Amniotic epithelial cell (primary cell): ENCODE measurements at places on chromosomes 5 and 9.

- no peak for DNase-seq
Measured at GRCh38 chr5:27217977-27218376, 179.6 kb upstream of the CDH9 start.

GRCh38 chr5:103435136-103435889, 127.3 kb downstream of the NUDT12 start:
- DNase-seq, result no peak

DNA sequence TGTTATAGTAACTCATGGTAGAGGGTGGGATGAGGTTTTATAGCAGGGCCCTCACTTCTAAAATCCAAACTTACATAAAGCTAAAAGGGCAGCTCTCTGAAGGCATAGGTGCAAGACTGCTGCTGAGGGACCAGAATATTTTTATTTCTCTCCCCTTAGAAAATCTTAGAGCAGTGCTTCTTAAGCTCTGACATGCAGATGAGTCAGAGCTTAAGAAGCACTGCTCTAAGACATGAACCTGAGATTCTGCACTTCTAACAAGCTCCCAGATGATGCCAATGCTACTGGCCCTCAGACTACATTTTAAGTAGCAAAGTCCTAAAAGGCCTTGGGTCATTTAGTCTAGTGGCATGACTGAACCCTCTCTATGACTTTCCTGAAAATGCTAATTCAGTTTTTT, 97.6 kb upstream of the SPRY4 start:
- DNase-seq, result peak; percentile 61

DNA sequence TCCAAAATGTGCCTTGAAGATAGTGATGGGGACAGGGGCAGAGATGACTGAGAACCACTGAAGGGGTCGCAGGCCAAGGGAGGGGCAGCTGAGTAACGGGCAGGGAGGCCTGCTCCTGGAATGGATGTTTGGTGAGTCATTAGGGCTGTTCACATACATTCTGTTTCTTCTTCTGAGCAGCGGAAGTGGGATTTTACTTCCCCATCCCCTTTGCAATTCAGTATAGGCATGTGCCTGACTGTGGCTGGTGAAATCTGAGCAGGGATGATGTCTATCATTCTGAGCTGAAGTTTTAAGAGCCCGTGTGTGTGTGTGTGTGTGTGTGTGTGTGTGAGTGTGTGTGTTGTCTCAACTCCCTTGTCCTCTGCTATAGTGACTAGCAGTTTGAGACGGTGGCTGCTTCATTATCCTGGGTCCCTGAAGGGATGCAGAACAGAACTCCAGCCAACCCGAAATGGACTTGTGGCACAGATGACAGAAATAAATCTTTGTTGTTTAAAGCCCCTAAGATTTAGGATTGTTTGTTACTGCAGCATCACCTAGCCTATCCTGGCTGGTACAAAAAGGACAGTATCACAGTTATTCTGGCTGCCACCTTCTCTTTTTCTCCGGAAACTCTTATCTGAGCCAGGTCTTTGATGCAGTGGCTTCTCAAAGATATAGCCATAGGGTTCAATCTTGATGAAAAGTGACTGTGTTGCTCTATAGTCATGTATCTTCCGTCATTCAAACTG, 29.2 kb upstream of the TGFBI start:
- DNase-seq, result peak; percentile 89

DNA sequence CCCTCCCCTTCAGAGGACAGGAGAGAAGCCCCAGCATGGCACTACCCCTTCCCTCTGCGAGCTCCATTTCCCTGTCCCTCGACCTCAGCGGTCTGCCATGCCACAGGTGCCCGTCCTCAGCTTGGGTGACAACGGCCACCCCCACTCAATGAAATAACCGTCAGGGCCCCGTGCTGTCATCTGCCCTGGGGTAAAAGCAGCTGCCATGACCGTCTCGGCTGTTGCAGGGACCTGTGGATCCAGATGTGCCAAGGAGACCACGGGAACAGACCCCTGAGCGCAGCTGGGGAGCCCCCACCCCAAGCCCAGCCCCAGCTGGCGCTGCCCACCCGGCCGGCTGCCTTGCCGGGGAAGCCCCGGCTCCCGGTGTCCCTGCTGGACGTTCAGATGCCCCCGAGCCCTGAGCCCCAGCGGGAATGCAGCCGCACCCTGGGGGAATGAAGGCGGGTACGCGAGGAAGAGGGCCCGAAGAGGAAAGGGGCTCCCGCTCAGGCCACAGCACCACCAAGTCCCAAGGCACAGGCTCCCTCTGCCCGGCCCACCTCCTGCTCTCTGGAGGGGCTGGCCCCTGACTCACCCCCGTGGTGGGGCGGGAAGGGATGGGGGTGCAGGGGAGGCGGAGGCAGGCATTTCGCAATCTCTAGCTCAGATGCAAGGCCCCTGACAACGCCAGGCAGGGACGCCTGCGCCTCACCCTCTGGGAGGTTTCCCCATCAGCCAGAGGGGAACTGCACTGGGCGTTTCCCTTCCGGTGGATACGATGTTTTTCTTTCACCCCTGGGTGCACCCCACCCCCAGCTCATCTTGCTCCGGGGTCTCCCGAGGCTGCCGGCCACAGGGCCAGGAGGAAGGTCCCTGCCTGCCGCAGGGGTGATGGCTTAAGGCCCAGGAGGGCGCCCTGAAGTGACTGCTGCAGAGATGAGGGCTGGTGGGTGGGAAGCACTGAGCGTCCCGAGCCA, 49.2 kb downstream of the NACC2 start:
- DNase-seq, result peak; percentile 87

DNA sequence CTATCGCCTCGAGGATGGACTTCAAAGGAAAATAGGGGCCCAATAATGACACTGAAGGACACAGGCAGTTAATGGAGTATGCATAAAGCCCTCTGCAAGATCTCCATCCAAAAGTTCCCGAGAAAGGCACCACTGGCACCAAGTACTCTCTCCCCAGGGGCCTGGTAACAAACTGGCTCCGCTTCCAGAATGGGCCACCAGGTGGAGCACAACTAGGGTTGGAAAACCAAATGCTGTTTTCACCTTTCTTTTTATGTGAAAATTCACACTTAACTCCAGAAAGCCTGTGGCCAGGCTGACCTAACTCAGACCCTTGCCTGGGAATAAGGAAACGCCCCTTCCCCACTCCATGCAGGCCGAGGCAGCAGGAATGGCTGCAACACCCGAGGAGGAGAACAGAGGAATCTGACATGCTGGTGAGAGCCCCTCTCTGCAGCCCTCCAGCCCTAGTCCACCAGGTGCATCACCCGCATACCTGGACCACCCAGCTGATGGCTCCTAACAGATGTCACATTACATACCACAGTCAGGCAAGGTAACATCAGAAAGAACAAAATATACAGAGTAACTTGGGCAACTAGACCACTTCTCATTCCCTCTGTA, 42.8 kb downstream of the CAMSAP1 start:
- DNase-seq, result no peak

GRCh38 chr9:92771309-92771708, 6.7 kb upstream of the BICD2 start:
- DNase-seq, result no peak

DNA sequence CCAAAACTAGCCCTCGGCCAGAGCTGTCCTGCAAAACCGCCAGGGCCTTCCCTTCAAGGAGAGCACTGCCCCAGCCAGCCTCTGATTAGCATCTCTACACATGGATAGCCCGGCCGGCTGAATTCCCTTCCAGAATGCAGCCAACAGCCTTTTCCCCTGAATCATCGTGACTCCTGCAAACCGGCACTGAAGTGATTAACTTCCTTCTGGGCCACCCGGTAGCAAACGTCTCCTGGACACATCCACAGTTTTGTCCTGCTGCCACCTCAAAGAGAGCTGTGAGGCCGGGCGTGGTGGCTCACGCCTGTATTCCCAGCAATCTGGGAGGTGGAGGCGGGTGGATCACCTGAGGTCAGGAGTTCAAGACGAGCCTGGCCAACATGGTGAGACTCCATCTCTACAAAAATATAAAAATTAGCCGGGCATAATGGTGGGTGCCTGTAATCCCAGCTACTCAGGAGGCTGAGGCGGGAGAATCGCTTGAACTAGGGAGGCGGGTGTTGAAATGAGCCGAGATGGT, 21.1 kb upstream of the EEIG1 start:
- peak; percentile 81 for DNase-seq

- DNase-seq, result peak; percentile 67
Measured at GRCh38 chr5:132470010-132470392, 20.6 kb downstream of the IRF1 start.

DNA sequence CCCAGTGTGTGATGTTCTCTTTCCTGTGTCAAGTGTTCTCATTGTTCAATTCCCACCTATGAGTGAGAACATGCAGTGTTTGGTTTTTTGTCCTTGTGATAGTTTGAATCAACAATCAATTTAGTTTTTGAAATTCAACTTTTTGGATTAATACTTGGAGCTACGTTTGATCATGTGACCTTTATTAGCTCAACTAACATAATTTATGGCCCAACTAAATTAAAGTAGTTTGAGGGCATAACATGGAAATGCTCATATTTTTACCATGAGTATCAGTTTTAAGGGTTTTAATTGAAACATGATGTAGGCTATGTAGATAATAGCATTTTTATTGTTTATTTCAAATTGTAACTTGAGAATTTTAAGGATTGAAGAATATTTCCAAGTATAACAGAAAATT, 168.0 kb downstream of the CCDC171 start:
- DNase-seq, result no peak

DNA sequence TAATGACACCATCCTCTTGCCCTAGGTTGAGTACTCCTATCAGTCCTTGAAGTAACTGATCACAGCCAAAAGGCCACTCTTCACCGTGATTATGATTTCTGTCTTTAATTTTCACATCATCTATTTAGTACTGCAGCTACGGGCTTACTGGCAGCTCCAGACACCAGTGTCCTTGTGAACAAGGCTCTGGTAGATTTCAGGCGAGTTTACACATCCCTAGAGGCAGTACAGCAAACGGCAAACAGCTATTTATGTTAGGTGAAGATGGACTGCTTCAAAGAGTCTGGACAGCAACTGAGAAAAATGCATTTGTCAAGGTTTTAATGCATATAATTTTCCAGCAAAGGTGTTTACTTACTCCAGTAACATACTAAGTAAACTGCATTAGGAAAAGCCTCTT, 396.9 kb downstream of the KDM4C start:
- no peak for DNase-seq

DNA sequence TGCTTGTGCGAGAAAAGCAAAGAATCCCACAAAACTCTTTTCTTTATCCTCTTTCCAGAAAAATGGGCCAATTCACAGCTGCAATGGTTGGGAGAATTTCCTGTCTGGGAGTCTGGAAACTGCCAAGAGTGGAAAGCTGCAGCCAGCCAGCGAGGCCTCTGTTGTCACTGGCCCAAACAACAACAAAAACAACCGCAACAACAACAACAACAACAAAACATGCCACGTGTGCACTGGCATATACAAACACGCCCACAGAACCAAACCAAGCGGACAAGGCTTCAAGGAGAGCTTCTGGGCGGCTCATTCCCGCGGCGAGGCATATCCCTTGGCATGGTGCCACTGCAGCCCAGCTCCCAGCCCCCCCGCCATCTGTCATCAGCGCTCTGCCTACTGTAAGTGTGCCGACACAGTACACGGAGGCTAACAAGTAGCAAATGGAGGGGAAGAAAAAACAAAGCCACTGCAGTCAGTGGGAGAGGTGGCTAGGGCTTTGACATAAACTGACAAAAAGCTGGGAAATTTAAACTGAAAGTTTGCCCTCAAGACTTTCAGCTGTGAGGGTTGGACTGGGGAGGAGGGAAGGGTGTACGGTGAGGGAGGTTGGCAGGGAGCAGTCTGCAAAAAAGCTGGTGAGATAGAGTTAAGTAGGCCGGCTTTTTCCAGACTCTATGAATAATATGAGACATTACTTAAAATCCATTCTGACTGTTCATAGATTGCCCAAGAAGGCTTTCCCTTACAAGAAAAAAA, 165.0 kb upstream of the ZNF462 start:
- peak; percentile 92 for DNase-seq

GRCh38 chr5:75637949-75638348, 26.7 kb downstream of the ANKDD1B start:
- DNase-seq, result no peak

- no peak for DNase-seq
Measured at GRCh38 chr9:77133011-77133410, 44.3 kb upstream of the VPS13A start.

DNA sequence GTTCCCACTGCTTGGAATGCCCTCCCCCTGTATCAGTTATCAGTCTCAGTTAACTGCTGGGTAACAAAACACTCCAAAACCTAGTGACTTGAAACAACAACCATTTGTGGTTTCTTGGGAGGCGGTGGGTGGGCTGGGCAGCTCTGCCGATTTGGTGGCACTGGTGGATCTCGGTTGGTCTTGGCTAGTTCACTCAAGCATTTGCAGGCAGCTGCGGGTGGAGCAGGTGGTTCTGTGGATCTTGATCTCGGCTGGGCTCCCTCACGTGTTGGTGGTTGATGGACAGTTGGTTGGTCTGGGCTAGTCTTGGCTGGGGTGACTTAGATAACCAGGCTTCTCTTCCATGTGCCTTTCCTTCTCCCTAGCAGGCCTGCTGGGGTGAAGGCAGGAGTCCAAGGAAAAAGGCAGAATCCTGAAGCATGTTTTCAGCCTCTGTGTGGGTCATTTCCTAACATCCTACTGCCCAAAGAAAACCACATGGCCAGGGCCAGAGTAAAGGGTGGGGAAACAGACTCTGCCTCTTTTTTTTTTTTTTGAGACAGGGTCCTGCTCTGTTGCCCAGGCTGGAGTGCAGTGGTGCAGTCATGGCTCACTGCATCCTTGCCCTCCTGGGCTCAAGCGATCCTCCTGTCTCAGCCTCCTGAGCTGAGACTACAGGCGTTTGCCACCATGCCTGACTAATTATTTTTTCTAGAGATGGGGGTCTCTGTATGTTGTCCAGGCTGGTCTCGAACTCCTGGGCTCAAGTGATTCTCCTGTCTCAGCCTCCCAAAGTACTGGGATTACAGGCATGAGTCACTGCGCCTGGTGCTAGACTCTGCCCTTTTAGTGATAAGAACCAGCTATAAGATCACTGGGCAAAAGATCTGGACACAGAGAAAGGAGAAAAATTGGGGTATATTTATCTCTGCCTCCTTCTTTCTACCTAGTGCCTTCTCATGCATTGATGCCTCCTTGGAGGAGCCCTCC, 183.7 kb downstream of the RGS3 start:
- DNase-seq, result no peak

- DNase-seq, result no peak
Measured at GRCh38 chr5:174044466-174045254, 846 bp upstream of the NSG2 start.

- DNase-seq, result no peak
Measured at GRCh38 chr5:1525624-1526189, 1.9 kb upstream of the LPCAT1 start.

- DNase-seq, result no peak
Measured at GRCh38 chr5:96143450-96143849, 181.8 kb upstream of the ELL2 start.

DNA sequence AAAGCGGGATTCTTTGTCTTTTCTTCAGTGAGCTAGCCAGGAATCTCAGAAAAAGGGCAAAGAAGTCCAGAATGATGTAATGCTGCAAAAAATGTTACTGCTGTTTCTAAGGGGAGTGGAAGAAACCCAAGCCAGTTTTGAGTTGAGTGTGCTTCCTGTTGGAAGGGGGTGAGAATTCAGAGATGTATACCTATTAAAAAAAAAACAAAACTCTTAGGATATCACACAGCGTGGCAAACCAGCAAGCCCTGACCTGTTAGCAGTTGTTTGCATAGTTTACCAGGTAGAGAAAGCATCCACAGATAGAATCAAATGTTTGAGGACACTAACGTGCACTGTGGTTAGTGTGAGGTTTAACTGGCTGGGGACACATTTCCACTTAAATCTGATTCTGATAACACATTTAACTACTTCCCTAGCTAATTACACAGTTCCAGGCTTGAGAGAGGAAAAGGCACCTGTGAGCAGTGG, 11.4 kb downstream of the BASP1 start:
- DNase-seq, result no peak
